ENCODE measurements at places on chromosomes 3 and 15. TPM values are rescaled to one million over a fixed set of nuclear protein-coding genes. Genes with fewer than 3 reads are reported as not detected.

KLHL24 gene
- 49.5 TPM for total RNA-seq

NDUFAF3 gene
- 32.8 TPM for total RNA-seq

CCRL2 gene
- total RNA-seq, result 14.6 TPM

FAM162A gene
- total RNA-seq, result 21.0 TPM

SCAANT1 gene
- total RNA-seq, result not detected

TEX55 gene
- total RNA-seq, result not detected

ZNF80 gene
- total RNA-seq, result not detected

STIMATE gene
- total RNA-seq, result 15.1 TPM

PATL2 gene
- 0.22 TPM for total RNA-seq

NTRK3 gene
- total RNA-seq, result not detected

TF gene
- total RNA-seq, result not detected

IQCF5 gene
- total RNA-seq, result not detected

SLC24A5 gene
- total RNA-seq, result 0.07 TPM

CMTM8 gene
- 2.3 TPM for total RNA-seq

RBM5 gene
- 202 TPM for total RNA-seq

SNTN gene
- not detected for total RNA-seq

CADPS gene
- total RNA-seq, result not detected

ZIC1 gene
- total RNA-seq, result not detected

TOMM70 gene
- total RNA-seq, result 68.9 TPM

ZCWPW2 gene
- total RNA-seq, result 0.13 TPM

ZIC4 gene
- total RNA-seq, result not detected

CHST14 gene
- 17.4 TPM for total RNA-seq

ETV5 gene
- 63.2 TPM for total RNA-seq

PLCH1 gene
- total RNA-seq, result 0.27 TPM

COMMD4 gene
- total RNA-seq, result 48.7 TPM

LYZL4 gene
- not detected for total RNA-seq

FOXB1 gene
- total RNA-seq, result not detected

MLH1 gene
- total RNA-seq, result 41.4 TPM

CCNDBP1 gene
- 77.0 TPM for total RNA-seq

IL17RB gene
- total RNA-seq, result 0.22 TPM

APBA2 gene
- 30.1 TPM for total RNA-seq

IGSF10 gene
- total RNA-seq, result not detected

SCN5A gene
- 23.7 TPM for total RNA-seq

CNTN3 gene
- total RNA-seq, result 2.3 TPM

Measured in thoracic aorta endothelial cell (primary cell).